ENCODE measurements at places on chromosomes 2 and 18.

DNA sequence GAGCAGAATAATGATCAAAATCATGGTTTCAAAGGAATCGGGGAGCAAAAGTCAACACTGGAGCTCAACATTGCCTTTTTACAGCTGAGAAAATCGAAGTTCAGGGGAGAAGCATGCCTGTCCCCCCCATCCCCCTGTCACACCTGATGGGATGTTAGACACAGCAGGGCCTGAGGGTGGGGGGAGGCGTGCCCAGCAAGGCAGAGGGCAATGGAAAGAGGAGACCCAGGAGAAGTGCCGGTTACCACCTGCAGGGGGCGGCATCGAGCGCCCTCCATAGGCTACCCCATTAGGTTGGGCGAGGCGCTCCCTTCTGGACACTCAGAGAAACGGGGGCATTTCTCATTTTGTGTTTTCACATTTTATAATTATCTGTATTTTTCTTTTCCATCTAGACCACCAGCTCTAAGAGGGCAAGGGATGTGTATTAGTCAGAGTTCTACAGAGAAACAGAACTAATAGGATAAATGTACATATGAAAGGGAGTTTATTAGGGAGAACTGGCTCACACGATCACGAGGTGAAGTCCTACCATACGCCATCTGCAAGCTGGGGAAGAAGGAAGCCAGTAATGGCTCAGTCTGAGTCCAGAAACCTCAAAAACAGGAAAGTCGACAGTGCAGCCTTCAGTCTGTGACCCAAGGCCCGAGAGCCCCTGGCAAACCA, 271.3 kb downstream of the LRATD1 start:
- no peak for DNase-seq

GRCh38 chr2:237466211-237466610, 20.8 kb upstream of the MLPH start:
- no peak for DNase-seq

GRCh38 chr2:181991171-181991885, 5.7 kb downstream of the PPP1R1C start:
- no peak for DNase-seq

GRCh38 chr2:23138701-23139100, 246.3 kb upstream of the KLHL29 start:
- DNase-seq: no peak

Data from stimulated activated CD8-positive, alpha-beta memory T cell treated with anti-CD3 and anti-CD28 coated beads, Interleukin-7, amount 100 ng/mL, for 1 hour (primary cell).